Left renal cortex interstitium (tissue), 4 donors: ENCODE measurements at places on chromosomes 6 and 20.

DNA sequence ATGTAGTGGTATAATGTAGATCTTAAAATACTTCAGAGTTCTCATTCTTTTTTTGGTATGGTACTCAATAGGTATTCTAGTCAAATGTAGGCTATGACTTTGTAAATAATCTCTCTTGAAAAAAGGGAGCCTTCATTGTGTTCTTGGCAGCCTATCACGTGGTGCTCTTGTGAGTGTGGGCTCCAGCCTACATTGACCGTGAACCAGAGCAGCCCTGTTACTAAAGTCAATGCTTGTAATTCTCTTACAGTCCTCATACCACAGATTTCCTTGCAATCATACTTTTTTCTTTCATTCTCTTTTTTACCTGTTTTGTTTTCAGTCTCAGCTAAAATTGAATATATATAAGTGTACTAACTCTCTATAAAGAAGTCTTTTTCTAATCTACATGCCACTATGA, 31.1 kb downstream of the ARID1B start:
- no peak for DNase-seq

DNA sequence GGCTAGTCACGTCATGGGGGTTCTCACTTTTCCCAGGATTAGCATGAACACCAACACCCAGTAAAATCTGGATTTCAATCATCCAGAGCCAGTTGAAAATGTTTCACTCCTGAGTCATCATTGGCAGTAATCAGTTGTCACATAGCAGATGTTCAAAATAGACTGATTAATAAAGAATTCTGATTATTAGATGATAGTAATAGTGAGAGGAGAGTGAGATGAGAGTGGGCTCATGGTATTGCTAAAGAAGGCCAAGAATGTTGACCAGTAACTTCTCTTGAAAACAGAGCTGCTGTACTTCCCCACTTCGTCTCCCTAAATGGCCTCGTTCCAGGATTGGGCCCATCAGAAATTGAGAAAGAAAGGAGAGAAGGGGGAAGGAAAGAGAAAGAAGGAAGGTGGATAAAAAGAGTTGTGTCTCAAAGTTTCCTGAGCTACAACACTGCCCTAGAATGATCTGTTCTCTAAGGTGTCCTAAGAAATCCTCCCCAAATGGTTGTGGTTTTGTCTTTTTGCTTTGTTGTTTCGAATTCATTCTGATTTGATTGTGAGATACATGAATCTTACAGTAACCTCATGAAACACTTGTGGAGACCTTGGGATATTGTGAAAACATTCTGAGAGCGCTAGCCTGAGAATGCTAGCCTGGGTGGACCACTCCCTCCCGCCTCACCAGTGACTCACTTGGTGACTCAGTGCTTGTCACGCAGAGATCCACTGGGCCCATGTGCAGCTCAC, 502.2 kb upstream of the JARID2 start:
- DNase-seq = no peak

DNA sequence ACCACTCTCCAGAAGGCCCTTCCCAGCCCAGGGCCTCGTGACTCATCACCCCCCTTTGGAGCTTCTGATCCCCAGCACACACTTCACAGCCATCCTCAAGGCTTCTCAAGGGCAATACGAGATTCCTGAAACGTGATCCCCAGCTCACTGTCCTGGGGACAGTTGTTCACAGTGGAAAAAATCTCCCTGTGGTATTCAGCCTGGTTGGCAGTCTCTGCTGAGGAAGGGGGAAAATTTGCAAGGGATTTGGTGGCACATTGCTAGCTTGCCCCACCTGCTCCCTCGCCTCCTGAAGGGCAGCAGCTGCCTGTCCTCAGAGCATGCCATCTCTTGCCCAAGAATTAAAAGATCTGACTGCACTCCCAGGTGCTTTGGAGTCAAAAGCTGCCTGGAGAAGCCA, 20.7 kb upstream of the PKHD1 start:
- no peak for DNase-seq

DNA sequence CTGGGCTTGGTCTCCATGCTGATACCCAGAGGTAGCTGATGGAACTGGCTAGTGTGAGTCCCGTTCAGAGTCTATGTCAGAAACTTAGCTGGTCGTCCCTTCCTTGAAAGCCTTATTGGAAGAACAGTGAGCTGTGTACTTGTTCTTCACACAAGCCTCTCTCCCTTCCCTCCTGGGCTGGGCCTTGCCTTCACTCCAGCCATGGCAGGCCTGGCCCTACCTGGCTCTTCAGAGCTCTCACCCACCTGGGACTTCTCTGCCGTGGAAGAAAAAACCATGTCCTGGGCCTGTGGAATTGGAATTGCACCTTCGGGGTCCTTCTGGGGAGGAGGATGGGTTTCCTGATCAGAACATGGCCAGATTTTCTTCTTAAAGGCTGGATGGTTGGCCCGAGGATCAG, 20.3 kb upstream of the ZNF831 start:
- no peak for DNase-seq

GRCh38 chr6:79536585-79536953, 661 bp downstream of the LCA5 start:
- DNase-seq = no peak

GRCh38 chr6:43790031-43790430, 20.0 kb downstream of the VEGFA start:
- DNase-seq = no peak

DNA sequence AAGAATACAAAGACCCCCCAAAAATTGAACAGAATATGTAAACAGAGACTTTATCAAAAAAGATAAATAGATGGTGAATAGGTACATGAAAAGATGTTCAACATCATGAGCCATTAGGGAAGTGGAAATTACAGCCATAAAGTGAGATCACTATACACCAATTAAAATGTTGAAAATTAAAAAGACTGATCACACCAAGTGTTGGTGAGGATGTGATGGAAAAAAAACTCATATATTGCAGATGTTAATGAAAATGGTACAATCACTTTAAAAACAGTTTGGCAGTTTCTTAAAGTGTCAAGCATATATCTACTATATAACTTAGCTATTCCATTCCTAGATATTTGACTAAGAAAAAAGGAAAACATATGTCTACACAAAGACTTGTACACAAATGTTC, 280.5 kb downstream of the DHX35 start:
- no peak for DNase-seq

DNA sequence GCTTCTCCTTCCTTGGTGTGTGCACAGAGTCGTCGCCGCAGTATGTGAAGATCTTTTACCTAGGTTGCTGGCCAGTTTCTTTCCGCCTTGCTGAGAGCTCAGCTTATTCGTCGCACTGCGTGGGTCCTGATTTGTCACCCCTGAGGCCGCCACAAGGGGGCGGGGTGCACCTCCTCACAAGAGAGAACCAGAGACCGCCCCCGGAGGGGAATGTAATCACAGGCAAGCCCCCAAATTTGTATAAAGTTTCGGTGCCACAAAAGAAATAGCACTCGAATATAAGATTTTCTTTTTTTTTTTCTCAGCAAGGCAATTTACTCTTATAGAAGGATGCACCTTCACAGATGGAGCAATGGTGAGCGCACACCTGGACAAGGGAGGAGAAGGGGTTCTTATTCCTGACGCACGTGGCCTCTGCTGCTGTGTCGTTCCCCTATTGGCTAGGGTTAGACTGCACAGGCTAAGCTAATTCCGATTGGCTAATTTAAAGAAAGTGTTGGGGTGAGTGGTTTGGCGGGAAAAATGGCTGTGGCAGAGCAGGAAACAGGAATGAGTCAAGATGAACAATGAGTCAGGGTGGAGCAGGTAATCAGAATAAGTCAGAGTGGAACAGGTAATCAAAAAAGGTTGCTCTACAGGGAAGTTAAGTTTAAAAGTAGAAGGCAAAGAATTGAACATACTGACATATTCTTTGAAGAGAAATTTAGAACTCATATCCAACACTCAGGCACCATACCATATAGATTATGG, 19.5 kb downstream of the NCOA3 start:
- no peak for DNase-seq

GRCh38 chr6:39792540-39793450, 619 bp downstream of the DAAM2 start:
- no peak for DNase-seq

GRCh38 chr20:50398821-50399554, 111.2 kb upstream of the PTPN1 start:
- no peak for DNase-seq

GRCh38 chr20:16388731-16389130, 184.5 kb downstream of the KIF16B start:
- no peak for DNase-seq

GRCh38 chr20:21982559-21982958, 277.1 kb downstream of the PAX1 start:
- no peak for DNase-seq

DNA sequence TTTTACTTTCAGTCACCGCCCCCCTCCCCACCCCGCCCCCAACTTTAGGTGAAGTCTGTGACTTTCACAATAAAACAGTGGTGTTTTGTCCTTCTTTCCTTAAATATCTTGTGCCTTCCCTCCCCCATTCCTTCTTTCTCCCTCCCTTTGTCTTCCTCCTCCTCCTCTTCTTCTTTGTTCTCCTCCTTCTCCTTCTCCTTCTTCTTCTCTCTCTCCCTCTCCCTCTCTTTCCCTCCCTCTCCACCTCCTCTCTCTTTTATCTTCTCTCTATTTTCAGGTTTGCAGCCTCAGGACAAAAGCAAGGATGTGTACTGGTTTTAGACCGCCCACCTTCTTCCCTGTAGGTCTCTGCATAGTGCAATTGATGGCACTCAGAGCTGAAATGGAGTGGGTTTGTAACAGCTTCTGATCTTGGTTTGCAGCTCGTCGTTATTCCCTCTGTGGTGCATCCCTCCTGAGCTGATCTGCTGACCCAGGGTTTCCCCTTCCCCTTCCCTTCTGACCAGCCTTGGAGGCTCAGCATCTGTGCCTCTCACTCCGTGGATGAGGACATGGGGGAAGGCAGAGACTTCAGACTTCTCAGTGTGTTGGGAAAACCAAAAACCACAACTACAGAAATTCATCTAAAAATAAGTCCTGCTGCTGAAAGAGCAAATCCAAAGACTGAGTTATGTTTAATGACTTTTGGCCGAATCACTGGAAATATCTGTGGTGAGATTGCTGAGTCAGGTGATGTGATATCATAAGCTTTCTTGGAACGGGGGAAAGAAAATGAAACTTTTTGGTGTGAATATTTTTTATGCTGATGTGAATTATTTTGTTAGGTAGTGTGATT, 6.9 kb downstream of the VGLL2 start:
- DNase-seq = no peak

DNA sequence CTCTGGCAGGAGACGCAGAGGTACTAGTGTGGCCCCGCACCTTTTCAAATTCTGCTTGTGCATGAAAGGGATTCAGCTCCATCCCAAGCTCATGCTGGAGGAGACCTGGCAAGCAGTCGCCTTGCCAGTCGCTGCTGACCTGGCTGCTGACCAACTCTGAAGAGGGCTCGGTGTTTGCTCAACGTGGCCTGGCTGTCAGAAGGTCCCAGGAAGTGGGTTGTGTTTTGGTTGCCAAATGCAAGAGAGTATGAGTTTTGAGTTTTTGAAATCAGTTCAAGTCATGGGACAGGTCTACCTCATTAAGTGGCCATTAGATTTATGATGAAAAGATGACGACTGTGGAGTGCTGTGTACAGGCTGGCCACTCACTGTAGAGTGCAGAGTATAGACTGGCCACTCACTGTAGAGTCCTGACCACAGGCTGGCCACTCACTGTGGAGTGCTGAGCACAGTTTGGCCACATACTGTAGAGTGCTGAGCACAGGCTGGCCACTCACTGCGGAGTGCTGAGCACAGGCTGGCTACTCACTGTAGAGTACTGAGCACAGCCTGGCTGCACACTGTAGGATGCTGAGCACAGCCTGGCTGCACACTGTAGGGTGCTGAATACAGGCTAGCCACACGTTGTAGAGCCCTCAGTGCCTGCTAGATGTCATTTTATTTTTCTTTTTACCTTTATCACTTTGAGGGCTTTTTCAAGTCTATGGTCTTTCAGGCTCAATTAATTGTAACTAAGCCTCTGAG, 193.9 kb downstream of the ZNF217 start:
- DNase-seq = no peak

DNA sequence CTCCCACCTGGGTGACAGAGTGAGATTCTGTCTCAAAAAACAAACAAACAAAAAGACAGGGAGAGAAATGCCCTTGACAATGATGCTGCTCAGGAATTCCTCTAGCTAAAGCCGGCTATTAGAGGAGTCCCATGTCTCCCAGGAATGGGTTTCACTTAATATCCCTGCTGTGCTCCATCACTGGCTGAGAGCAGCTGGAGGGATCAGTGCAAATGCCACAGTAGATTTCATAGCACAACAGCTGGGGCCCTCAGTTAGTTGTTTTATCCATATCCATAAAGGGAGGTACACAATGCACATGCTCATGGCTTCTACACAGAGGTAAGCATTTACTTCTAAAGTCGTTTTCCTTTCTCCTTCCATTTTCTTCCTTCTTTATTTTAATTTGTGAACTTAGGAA, 742.0 kb upstream of the POU3F2 start:
- no peak for DNase-seq

- DNase-seq = no peak
Observed at GRCh38 chr20:57259121-57259937, 7.1 kb downstream of the BMP7 start.

GRCh38 chr6:154484942-154485341, 25.5 kb downstream of the CNKSR3 start:
- no peak for DNase-seq

DNA sequence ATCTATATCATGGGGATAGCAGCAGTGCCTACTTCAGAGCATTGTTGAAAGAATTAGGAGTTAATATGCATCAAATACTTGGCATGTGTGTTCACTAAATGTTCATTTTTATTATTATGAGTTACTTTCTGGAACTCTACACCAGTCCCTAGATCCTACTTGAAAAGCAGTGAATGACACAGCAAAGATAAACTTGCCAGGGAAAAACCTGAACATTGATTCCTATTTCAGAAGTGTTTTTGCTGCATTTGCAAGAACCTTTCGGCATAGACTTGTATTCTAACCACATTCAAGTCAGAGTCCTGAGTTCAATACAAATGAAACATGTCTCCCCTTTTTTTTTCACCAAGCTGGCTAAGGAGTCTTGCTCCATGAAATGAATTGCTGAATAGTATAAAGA, 187.4 kb upstream of the TAB2 start:
- DNase-seq = no peak

DNA sequence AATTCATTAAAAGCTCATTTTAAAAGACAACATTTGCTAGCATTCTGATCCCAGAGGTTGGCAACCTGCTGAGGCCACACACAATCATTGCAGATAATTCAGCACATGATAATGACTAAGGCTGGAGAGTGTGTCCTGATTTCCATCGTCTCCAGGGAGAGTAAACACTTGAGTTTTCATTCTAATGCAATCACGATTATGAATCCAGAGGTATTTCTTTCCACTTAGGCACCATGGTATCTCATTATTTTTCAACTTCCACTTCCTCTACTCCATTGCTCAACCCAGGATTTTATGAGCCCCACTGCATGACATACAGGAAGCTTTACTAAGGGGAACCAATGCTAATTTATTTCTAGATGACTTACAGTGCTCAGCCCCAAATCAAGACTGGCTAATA, 273.8 kb upstream of the AGPAT4 start:
- no peak for DNase-seq

GRCh38 chr6:75334266-75335040, 49.9 kb upstream of the TMEM30A start:
- DNase-seq = no peak

GRCh38 chr6:55825402-55826051, 49.9 kb downstream of the BMP5 start:
- DNase-seq = peak; percentile 9
